ENCODE measurements at places on chromosomes 13 and 19. TPM values are rescaled to one million over a fixed set of nuclear protein-coding genes. Genes with fewer than 3 reads are reported as not detected.

- no peak for DNase-seq
These were observed 341.4 kb downstream of the PCDH9 start for GRCh38 chr13:66888698-66889097.

- no peak for DNase-seq
These were observed 22.9 kb downstream of the CD70 start for GRCh38 chr19:6568010-6568526.

PTGIR gene
- 0.55 TPM for polyA plus RNA-seq

DNA sequence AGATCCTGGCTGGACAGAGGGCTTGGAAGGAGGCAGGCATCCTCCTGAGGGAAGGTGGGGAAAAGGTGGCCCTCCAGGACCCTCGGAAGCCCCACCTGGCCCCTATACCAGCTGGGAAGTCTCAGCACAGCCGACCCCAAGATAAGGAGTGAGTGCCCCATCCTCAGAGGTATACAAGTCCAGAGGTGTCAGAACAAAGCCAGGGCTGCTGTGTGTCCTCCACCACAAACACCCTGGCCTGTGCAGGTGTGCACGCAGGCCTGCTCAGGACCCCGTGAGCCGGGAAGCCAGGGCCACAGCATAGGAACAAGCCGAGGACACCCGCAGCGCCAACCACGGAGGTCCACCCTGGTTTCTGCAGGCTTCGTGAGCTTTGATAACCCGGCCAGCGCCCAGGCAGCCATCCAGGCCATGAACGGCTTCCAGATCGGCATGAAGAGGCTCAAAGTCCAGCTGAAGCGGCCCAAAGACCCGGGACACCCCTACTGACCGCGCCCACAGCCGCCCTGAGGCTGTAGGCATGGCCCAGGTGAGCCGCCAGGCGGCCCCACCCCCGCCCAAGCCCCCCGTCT is 68.6 kb downstream of the CELF5 start:
- no peak for DNase-seq

ZFP30 gene
- 7.0 TPM for polyA plus RNA-seq

GRCh38 chr19:53882391-53883050 is 524 bp downstream of the PRKCG start:
- DNase-seq = no peak

MYBPC2 gene
- not detected for polyA plus RNA-seq

GRCh38 chr19:30711296-30711695 is 339.1 kb downstream of the ZNF536 start:
- no peak for DNase-seq

DNA sequence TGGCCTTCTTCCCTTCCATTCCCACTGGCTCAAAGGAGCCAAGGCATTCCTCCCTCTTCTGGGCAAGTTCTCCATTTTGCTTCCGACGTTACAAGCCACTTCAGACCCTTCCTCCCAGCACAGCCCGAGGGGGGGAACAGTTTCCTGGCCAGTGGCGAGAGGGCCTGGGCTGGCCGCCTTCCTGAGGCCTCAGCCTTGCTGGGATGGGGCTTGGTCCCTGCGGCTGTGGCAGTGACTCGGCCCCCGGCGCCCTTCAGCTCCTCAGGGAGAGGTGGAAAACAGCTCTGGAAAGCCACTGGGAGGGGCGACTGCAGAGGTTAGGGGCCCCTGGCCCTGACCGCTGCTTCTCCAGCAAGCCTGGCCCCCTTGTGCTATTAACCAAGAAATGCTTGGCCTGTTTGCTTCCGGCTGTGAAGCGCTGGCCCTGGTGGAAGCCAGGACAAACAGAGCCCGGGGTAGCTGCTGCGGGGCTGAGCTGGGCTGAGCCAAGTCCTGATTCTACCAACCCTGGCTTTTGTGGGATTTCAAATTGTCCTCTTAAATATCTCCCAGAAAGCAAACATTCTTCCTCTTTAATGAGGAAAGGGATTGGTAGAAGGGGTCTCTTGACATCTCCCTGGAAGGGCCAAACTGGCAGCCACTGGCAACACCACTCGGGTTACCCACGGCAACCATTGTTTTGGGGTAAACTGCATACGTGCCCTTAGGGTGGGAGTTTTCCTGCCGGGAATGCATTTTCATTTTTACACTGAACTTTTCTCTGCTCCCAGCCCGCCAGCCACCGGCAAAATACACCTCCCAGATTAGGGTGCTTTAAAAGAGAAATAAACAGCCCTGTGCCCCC is 38.7 kb downstream of the C13orf46 start:
- no peak for DNase-seq

GRCh38 chr19:18176367-18177310 is 3.0 kb downstream of the IFI30 start:
- no peak for DNase-seq

DNA sequence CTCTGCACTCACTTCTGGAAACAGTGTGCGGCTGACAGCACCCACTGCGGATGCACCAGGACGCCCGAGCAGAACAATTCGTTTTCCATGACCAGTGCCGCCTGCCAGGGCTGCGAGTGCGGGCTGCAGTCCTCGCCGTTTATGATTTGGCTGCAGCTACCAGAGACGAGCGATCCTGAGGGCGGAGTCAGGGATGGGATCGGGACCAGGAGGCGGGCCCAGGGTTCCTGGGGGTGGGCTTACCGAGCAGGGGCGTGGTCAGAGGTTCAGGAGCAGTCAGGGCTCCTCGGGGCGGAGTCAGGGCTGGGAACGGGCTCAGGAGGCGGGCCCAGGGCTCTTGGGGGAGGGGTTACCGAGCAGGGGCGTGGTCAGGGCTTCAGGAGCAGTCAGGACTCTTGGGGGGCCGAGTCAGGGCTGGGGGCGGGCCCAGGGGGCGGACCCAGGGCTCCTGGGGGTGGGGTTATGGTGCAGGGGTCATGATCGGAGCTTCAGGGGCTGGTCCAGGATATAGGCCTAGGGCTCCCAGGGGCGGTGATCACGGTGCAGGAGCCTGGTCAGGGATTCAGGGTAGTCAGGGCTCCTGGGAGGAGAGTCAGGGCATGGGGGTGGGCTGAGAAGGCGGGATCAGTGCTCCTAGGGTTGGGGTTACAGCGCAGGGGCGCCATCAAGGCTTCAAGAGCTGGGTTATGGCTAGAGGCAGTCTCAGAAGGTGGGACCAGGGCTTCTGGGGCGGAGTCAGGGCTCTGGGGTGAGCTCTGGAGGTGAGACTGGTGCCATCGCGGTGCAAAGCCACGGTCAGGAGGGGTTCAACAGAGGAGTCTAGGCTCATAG is 1.7 kb downstream of the KLK4 start:
- DNase-seq = peak; percentile 48

All from ovary (tissue), 10 donors.